Stimulated activated CD4-positive, alpha-beta T cell treated with anti-CD3 and anti-CD28 coated beads, TNF-alpha, amount 100 ng/mL, for 1 hour (primary cell): ENCODE measurements at places on chromosomes 1 and 21.

DNA sequence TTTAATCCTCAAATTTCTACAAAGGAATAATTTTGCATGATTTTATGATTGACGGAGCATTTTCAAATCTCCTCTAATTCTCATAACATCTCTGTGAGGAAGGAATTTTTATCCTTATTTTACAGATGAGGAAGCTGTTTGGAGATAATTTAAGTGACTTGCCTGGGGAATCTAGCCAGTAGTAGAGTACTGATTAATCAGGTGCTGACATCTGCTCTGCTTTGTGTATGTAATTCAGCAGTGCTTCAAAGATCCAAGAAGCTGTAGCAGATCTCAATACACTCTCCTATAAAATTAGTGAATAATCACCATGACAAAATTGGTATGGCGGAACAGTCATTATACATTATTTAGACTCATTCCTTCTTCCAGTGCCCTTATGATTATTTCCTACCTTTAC lies 46.0 kb downstream of the DPH5 start:
- no peak for DNase-seq

- no peak for DNase-seq
Observed at GRCh38 chr1:91747666-91748065, 138.3 kb downstream of the TGFBR3 start.

DNA sequence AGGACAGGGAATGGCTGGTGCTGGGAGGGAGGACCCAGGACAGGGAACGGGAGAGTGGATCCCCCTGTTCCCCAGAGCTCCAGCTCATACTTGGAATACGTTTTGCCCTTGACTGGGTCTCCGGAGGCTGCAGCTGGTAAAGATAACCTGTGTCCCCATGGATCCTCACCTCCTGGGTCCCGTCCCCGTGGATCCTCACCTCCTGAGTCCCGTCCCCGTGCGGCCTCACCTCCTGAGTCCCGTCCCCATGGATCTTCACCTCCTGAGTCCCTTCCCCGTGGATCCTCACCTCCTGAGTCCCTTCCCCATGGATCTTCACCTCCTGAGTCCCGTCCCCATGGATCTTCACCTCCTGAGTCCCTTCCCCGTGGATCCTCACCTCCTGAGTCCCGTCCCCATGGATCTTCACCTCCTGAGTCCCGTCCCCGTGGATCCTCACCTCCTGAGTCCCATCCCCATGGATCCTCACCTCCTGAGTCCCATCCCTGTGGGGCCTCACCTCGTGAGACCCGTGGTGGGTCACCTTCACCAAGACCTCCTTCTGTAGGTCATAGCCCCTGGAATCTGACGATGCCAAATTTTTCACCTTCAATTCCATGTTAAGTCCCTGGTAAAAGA lies 61.4 kb downstream of the SCCPDH start:
- DNase-seq = no peak

DNA sequence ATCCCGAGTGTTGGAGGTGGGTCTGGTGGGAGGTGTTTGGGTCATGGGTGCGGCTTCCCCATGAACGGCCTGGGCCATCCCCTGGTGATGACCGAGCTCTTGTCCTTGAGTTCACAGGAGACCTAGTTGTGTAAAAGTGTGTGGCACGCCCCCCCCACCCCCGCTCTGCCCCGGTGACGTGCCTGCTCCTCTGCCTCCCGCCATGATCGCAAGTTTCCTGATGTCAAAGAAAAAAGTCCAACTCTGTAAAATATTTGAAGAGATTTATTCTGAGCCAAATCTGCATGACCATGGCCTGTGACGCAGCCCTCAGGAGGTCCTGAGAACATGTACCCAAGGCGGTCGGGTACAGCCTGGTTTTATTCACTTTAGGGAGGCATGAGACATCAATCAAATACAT lies 125.1 kb upstream of the COL6A1 start:
- DNase-seq = no peak

GRCh38 chr1:94805912-94806311 lies 14.2 kb upstream of the SLC44A3 start:
- no peak for DNase-seq

- no peak for DNase-seq
Observed at GRCh38 chr1:205048382-205048781, 5.4 kb downstream of the CNTN2 start.

- no peak for DNase-seq
Observed at GRCh38 chr1:9302745-9303524, 10.2 kb downstream of the SPSB1 start.
